Stimulated activated CD8-positive, alpha-beta memory T cell treated with anti-CD3 and anti-CD28 coated beads, Interleukin-4, amount 100 ng/mL, for 1 hour (primary cell): ENCODE measurements at places on chromosomes 16 and 17.

DNA sequence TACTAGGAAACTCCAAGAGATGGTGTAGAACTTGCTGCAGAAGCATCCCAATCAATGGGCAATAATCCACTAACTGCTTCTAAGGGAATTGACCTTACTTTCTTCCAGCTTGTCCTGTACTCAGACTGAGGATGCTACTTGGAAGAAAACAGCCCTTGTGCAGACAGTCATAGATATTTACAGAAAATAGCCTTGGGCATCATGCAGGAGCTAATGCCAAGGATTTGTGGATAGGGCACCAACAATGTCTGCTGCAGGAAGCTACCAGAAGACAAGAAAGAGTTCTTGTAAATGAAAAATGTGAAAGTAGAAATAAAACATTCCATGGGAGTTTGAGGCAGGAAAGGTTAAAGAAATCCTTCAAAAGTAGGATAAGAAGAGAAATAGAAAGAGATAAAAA, 21.5 kb upstream of the CSNK2A2 start:
- no peak for DNase-seq

DNA sequence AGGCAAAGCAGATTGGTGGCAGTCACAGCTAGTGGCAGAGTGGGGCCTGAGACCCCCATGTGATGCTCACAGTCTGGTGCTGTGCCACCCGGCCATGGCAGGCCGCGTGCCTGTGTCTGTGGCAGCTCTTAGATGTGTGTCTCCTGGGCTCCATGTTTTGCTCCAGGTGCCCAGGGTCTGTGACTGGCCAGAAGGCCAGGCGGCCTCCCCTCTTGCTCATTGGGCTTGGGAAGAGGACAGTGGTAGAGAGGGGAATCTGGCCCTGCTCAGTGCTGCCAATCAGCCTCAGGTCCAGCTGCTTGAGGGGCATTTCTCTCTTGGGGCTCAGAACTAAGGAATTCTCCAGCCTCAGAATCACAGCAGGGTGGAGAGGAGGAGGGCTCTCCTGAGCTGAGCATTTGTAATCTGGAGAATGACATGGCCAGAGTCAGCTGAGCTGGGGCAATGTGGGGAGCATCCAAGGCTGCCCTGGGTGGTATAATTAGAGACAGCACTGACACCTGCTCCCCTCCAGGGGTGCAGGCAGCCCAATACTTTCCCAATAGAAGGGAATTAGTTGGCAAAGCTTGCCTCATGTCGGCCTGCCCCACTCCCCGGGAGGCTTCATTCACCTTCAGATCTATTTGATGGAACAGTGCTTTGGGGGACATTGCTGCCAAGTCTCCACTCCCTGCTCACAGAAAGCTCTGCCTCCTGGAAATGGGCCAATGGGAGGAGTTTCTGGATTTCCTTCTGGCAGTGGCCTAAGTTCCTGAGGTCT, 2.7 kb upstream of the LASP1NB start:
- no peak for DNase-seq

DNA sequence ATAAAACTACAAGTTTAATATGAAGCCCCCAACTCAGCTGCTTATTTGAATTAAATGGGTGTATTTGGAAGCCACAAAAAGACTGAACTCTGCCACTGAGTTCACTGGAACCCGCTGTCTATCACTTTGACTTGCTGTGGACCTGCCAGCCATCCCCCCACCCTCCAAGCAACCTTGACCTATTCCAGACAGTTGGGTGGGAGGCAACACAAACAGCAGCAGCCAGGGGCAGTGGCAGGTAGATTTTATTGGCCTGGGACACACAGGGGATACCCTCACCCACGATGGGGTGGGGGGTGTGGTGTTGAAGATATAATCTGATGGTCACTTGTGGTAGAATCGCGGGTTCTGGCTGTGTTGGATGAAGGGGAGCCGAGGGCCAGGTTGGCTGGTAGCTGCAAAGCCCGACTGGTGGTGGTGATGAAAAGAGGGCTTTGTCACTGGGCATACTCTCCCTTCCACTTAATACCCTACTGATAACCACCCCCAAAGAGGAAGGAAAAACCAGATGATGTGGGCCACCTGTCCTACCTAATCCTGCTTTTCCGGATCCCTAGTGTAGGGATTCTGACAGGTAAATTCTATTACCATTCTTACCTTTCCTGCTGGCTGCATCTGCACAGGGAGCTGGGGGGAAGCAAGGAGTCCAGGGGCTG, 2.6 kb downstream of the GPS2 start:
- DNase-seq: no peak

GRCh38 chr17:28864991-28865849, 10.4 kb downstream of the ERAL1 start:
- no peak for DNase-seq

- no peak for DNase-seq
Observed at GRCh38 chr17:4733073-4733531, 1.9 kb downstream of the MED11 start.

GRCh38 chr16:67163164-67163998, 1.2 kb upstream of the HSF4 start:
- DNase-seq: no peak

GRCh38 chr16:9334103-9334502, 242.7 kb downstream of the HAPSTR1 start:
- no peak for DNase-seq

- no peak for DNase-seq
Observed at GRCh38 chr17:41340494-41340893, 10.1 kb downstream of the KRT33A start.

- DNase-seq: no peak
Observed at GRCh38 chr17:15029469-15029868, 235.7 kb downstream of the PMP22 start.

DNA sequence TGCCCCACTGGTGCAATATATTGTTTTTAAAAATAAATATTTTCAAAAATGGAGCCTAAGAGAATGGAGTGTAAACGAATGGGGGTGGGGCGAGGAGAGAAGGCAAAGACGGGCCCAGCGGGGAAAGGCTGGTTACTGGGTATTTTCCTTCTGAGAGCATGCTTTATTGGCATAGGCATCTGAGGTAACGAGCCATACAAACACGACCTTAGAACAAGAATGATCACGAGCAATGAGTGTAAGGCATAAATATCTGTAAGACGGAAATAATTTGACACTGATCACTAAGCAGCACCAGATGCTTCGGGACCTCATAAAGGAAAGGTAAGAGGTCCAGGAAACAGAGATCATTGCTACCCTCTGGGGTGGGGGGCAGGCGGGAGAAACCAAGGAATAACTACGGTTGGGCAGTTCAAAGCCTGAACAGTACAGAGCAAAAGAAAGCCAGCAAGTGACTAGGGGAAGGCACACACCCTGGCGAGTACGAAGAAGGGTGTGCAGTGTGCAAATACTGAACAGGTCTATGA, 959 bp downstream of the SSH2 start:
- DNase-seq: no peak

DNA sequence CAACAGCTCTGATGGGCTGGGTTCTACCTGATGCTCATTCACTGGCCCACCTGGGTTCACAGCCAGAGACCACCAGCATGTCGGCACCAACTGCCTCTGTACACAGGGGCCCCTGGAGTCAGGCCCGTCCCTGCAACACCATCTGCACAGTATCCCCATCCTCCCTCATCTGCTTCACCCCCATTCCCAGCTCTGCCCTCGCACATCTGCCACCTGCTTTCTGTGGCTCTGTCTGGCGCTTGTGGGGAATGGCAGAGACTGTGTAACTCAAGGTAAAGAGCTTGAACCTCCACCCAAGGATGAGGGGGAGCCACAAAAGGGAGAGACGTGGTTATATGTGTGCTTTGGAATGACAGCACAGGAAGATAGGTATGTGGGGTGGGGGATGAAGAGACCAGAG, 27.2 kb downstream of the SMPD3 start:
- no peak for DNase-seq

DNA sequence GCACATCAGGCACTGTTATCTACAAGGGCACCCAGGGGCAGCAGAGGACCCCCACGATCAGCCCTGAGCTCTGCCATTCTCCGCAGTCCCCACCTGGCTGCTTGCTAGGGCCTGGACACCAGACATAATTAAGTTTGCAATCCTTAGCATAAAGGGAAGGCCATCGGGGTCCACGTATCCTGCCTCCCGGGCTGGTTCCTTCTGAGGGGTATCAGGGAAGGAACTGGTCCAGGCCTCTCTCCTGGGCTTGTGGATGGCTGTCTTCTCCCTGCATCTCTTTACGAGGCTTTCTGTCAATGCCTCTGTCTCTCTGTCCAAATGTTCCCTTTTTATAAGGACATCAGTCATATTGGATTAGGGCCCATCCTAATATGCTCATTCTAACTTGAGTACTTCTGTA, 77.8 kb downstream of the CYLD start:
- no peak for DNase-seq

DNA sequence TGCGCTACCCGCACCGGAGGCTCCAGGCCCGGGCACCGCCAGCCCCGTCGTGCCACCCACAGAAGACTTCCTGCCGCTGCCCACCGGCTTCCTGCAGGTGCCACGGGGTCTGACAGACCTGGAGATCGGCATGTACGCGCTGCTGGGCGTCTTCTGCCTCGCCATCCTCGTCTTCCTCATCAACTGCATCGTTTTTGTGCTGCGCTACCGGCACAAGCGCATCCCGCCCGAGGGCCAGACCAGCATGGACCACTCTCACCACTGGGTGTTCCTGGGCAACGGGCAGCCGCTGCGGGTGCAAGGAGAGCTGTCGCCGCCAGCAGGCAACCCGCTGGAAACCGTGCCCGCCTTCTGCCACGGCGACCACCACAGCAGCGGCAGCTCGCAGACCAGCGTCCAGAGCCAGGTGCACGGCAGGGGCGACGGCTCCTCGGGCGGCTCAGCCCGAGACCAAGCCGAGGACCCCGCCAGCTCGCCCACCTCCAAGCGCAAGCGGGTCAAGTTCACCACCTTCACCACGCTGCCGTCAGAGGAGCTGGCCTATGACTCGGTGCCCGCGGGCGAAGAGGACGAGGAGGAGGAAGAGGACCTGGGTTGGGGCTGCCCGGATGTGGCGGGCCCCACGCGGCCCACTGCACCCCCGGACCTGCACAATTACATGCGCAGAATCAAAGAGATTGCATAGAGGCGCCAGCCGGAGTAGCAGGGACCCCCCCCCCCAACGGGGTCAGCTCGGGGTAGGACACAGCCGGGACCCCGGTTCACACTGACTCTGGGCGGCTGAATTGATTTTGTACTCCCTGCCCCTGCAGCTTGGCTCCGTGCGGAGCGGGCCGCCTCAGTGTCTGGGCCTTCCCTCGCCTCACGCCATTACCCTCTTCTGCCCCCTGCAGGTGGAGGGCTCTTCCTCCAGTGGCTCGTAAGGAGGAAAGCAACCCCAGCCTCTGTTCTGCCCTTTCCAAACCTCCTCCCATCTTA, 58.5 kb downstream of the TMEM132E start:
- peak; percentile 43 for DNase-seq

- DNase-seq: no peak
Observed at GRCh38 chr16:9739301-9739700, 442.9 kb downstream of the GRIN2A start.

DNA sequence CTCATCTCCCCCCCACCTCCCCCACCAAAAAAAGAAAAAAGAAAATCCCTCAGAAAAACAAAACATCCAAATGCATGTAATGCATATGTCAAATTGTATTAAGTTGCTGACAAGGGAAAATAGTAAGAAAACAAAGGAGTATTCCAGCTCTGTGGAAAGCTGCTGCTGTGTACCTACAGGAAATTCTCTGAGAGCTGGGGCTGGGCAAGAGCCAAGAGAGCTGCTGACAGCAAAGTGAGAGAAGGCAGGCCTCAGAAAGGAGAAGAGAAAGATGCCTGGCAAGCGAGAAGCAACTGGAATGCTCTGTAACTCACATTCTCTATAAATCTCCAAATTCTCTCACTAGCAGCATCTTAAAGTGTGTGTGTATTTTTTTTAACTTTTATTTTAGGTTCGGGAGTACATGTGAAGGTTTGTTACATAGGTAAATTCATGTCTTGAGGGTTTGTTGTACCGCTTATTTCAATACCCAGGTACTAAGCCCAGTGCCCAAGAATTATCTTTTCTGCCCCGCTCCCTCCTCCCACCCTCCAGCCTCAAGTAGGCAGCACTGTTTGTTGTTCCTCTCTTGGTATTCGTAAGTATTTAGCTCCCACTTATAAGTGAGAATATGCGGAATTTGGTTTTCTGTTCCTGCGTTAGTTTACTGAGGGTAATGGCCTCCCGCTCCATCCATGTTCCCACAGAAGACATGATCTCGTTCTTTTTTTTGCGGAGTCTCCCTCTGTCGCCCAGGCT, 24.4 kb downstream of the CNTROB start:
- no peak for DNase-seq

- DNase-seq: no peak
Observed at GRCh38 chr16:81541314-81541713, 96.7 kb downstream of the CMIP start.

DNA sequence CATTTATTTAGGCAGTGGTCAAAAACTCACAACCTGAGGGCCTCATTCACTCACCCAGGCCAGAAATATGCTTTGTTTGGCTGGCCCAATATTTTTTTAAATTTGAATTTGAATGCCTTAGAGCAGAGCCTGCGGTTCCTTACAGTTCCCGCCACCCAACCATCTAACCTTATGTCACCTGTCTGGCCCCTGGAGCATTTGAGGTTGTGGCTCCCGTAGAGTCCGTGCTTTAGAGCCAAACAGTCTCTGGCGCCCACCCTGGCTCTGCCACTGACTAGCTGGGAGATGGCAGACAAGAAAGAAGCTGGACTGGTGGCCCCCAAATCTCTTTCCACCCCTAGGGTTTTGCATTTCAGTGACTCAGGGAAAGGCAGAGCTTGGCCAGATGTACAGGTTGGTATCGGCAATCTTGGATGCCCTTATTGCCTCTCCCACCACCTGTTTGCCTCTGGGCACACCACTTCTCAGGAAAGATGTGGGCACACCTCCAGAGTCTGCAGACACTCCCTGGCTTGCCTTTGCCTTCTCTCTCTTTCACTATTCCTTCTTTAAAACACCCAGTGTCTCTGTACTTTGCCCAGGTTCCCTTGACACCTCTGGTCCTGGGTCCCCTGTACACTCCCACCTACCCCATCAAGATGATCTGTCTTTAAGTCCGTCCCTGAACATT, 1.9 kb upstream of the MAP3K14 start:
- no peak for DNase-seq

DNA sequence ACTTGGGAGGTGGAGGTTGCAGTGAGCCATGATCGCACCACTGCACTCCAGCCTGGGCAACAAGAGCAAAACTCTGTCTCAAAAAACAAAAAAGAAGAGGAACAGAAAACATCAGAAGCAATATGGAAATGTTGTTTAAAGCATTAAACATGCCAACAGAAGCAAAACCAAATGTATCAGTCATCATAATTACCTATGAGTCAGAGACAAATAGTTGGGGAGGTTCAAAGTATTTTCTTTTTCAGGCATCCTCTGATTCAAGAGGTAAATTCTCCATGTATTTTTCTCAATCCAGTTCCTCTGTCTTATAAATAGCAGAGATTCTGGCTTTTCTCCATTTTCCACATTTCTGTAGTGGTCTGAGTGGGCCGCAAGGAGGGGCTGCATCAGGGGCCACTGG, 2.1 kb upstream of the TM4SF5 start:
- no peak for DNase-seq

- no peak for DNase-seq
Observed at GRCh38 chr17:47732399-47733046, 513 bp upstream of the TBX21 start.

GRCh38 chr17:68057531-68057952, 22.0 kb downstream of the KPNA2 start:
- DNase-seq: no peak

- no peak for DNase-seq
Observed at GRCh38 chr16:5537347-5537746, 439.8 kb upstream of the EEF2KMT start.
